ENCODE measurements at places on chromosomes 16 and 17.
A peak's percentile ranks its signal among the peaks of the same experiment; 100 is the strongest.

DNA sequence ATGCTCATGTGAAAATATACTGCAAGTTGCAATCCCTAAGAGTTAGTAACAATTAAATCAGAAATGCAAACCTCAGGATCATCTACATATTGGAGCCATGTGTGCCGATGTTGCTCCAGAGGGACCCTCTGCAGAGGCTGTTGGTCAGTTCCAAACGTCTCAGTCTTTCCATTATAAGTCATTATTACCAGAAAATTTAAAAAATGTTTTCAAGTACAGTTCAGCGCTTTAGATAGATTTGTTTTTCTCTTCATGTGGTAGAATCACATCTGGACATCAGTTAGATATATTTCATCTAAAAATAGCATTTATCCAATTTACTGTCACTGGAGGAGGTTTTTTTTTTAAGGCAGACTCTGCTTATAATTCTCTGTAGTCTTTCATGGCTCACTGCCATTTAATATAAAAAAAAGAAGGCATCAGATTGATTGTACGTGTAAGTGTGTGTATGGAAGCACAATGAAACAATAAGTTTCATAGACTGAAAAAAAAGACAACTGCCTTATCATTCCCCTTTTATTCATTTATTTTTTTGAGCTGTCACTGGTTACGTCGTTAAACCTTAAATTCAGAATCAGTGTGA, 46.1 kb upstream of the MARCHF10 start:
- DNase-seq: peak; percentile 61

- peak; percentile 51 for DNase-seq
Measured at GRCh38 chr17:68600067-68600930, 868 bp downstream of the FAM20A start.

GRCh38 chr17:77439189-77440018, 298.6 kb downstream of the SEC14L1 start:
- DNase-seq: peak; percentile 65

DNA sequence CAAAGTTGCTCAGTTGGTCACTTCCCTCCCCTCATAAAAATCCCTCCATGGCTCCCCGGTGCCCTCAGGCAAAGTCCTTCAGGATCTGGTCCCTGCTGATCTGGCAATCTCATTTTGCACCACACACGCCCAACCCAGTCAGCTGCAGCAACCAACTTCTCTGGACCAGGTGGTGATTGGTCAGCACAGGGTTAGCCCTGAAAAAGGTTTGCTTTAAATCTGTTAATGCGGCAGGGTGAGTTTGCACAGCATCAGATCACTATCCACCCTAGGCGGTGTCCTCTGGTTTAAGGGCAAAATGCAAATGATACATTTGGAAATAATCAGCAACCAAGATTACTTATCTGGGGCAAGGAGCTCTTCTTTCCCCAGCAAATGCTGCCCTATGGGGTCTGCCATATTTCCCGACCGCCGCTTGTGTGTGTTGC, 42.9 kb upstream of the TNRC6C start:
- no peak for DNase-seq

GRCh38 chr17:19876529-19877161, 8.9 kb upstream of the ULK2 start:
- DNase-seq: no peak

DNA sequence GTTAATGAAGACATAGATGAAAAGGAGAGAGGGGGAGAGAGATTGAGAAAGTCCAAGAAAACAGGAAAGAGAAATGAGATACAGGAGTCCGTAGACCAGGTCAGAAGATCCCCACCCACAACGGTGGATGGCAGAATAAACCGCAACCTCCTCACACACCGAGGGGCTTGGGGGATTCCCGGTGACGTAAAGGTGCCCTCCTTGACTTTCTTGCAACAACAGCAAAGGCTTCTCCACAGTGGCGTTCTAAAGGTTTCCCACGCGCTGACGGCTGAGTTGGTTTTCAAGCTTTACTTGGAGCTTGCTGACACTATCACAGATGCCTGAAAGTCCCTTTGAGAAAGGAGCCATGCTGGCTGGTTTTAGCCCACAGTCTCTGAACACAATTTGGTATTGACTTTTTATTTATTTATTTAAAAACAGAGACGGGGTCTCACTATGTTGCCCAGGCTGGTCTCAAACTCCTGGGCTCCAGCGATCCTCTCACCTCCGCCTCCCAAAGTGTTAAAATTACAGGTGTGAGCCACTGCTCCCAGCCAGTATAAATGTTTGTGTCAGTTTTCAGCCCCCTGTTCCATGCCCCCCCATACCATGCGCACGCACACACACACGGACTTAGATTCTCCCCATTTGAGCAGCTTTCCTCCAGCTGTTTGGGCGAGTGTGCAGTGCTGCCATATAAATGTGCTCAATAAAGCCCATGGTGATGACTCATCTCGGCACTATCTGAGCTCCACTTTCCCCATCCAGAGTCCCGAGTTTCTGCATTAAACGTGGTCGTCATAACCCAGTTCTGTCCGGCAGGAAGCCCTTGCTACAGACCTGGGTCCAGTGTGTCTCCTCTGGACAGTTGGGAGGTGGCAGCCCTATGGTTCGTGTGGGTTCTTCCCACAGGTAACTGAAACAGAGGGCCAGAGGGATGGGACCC, 33.0 kb upstream of the SEC14L1 start:
- DNase-seq: no peak
